ENCODE measurements at places on chromosomes 12 and 14.

GRCh38 chr14:95291859-95292542, 27.7 kb downstream of the CLMN start:
- H3K36me3 ChIP-seq: no peaks in the 10 kb centered on the region
- H3K27ac ChIP-seq: no peak overlapping the region
- H3K4me1 ChIP-seq: no peaks in the 10 kb centered on the region
- no peak for DNase-seq
- H3K4me3 ChIP-seq: no peak overlapping the region

DNA sequence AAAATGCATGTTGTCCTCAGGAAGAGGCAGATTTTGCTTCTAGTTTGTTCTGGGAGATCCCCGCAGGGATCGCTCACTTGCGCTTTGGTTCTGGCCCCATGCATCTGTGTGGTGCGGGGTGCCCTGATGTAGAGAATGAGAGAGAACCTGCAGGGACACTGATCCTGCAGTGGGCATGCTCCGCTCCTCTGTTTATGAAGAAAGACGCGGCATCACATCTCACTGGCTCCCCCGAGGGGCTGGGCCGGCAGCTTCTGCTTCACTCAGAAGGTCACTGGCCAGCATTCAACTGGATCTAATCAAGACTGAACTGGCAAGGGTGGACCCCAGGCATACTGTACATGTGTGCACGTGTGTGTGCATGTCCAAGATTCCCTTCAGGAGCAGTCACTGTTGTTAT, 164.2 kb downstream of the CALM1 start:
- no peaks in the 10 kb centered on the region for H3K36me3 ChIP-seq
- no peaks in the 10 kb centered on the region for H3K4me1 ChIP-seq
- no peak overlapping the region for H3K27ac ChIP-seq

DNA sequence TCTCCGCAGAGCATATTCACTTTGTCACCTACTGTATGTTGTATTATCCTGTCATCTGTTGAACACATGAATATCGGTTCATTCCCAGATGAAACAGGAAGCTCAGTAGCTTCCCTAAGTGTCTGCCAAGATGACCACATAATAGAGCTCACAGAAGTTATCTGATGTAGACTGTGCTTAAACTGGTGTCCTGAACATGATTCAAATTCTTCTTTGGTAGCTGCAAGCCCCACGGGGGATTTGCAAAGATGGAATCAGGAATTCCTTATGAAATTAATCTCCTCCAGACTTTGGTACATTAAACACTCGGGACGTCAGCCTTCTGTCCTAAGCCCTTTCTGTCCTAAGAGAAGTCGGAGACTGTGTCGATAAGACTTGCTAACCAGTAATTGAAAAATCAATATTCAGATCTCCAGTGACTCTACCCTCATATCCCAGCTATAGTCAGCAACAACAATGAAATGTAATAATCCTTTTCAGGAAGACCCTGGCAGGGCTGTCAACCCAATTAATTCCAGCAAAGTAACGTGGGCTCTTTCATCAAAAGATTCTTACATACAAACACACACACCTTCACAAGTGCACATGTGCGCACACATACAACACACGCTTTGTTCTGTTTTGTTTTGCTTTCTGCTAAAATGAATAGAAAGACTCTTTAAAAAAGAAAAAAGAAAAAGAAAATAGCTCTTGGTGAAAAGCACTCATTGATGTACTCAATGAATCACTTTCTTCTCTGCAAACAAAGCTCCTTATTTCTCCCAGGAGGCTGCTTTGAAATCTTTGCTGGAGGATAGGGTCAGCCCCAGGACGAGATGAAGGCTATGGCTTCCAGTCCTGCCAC, 127.2 kb downstream of the RIMBP2 start:
- DNase-seq: no peak
- no peak overlapping the region for H3K27ac ChIP-seq
- no peaks in the 10 kb centered on the region for H3K27me3 ChIP-seq
- no peak overlapping the region for H3K4me3 ChIP-seq

GRCh38 chr12:26845057-26845666, 12.2 kb upstream of the ITPR2 start:
- peaks cover 17% of the 10 kb centered on the region for H3K4me1 ChIP-seq
- H3K36me3 ChIP-seq: no peaks in the 10 kb centered on the region
- no peak overlapping the region for H3K4me3 ChIP-seq
- DNase-seq: peak; percentile 27

- no peak overlapping the region for H3K27ac ChIP-seq
- no peak for DNase-seq
- H3K36me3 ChIP-seq: no peaks in the 10 kb centered on the region
Observed at GRCh38 chr12:52895726-52896189, 9.1 kb downstream of the KRT8 start.

DNA sequence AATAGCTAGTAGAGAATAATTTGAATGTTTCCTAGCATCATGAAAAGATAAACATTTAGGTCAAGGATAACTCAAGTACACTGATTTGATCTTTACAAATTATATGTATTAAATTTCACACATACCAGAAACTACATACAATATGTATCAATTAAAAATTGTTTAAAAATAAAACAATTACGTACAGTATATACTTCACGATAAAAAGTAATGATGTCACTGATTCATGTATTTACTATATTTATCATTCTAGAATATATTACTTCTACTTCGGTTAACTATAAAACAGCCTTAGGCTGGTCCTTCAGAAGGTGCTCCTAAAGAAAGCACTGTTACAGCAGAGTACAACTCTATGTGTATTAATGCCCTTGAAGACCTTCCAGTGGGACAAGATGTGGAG, 11.5 kb downstream of the RBM23 start:
- peaks cover 56% of the 10 kb centered on the region for H3K36me3 ChIP-seq
- no peaks in the 10 kb centered on the region for H3K27me3 ChIP-seq
- no peak overlapping the region for H3K27ac ChIP-seq
- no peak for DNase-seq
- H3K4me1 ChIP-seq: peaks cover 10% of the 10 kb centered on the region

DNA sequence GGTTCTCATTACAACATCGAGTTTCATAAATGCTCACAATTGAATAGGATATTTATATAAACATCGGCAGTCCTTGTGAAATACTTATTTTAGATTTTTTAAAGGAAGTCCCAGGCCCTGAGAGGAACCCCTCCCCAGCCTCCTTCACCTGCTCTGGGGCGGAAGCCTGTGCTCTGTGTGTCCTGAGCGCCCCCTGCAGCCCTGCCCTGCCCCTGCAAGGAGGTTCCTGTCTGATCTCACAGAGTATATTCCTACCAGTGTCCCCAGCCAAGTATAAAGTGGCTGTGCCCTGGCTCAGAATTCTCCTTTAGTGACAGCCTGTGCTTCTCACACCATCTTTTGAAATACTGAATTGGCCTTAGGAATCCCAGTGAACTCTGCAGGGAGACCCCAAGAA, 659.5 kb downstream of the TMEM121 start:
- H3K4me3 ChIP-seq: no peak overlapping the region
- peaks cover 21% of the 10 kb centered on the region for H3K27me3 ChIP-seq
- H3K4me1 ChIP-seq: peaks cover 33% of the 10 kb centered on the region
- DNase-seq: peak; percentile 82
- H3K27ac ChIP-seq: peak overlapping the region; percentile 36
- H3K36me3 ChIP-seq: no peaks in the 10 kb centered on the region

- no peaks in the 10 kb centered on the region for H3K36me3 ChIP-seq
- no peaks in the 10 kb centered on the region for H3K4me1 ChIP-seq
- H3K27ac ChIP-seq: no peak overlapping the region
- no peaks in the 10 kb centered on the region for H3K27me3 ChIP-seq
Observed at GRCh38 chr12:85814071-85814470, 22.1 kb downstream of the RASSF9 start.

DNA sequence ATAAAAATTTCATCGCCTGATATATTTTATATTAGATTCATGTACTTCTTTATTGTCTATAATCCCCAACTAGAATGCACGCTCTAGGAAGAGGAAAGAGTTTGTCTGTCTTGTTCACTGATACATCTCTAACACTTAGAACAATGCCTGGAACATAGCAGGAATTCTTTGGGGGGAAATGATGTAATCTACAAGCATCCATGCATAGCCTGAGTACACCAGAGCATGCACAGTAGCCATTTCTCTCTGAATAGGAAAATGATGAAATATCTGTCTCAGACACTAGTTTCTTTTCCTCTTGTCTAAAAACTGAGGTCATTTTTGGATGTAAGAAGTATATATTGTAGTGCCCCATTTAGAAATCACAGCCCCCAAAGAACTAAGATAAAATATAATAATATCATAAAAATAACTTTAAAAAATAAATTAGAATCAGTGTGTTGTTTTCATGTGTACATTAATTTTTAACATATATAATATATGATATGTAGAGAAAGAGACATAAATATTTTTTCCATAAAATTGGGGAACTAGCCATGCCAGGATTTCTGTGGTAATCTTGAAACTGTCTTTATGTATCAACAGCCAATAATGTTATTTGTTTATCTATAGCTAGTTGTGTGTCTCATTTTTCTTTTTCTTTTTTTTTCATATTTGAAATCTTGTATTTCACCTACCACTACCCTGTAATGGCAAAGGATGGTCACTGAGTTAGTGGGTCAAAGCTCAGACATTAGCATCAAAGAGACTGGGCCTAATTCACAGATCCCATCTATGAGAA, 155.6 kb upstream of the TMCC3 start:
- H3K4me3 ChIP-seq: no peak overlapping the region
- no peaks in the 10 kb centered on the region for H3K36me3 ChIP-seq
- no peak for DNase-seq
- peaks cover 4% of the 10 kb centered on the region for H3K27me3 ChIP-seq
- no peak overlapping the region for H3K27ac ChIP-seq
- no peaks in the 10 kb centered on the region for H3K4me1 ChIP-seq

GRCh38 chr12:16325426-16325825, 22.0 kb upstream of the MGST1 start:
- no peaks in the 10 kb centered on the region for H3K27me3 ChIP-seq
- no peak overlapping the region for H3K4me3 ChIP-seq
- H3K4me1 ChIP-seq: no peaks in the 10 kb centered on the region
- H3K36me3 ChIP-seq: no peaks in the 10 kb centered on the region

GRCh38 chr14:52268279-52269061, 972 bp downstream of the PTGDR start:
- peaks cover 57% of the 10 kb centered on the region for H3K27me3 ChIP-seq
- H3K27ac ChIP-seq: no peak overlapping the region
- peaks cover 11% of the 10 kb centered on the region for H3K36me3 ChIP-seq
- DNase-seq: peak; percentile 53

DNA sequence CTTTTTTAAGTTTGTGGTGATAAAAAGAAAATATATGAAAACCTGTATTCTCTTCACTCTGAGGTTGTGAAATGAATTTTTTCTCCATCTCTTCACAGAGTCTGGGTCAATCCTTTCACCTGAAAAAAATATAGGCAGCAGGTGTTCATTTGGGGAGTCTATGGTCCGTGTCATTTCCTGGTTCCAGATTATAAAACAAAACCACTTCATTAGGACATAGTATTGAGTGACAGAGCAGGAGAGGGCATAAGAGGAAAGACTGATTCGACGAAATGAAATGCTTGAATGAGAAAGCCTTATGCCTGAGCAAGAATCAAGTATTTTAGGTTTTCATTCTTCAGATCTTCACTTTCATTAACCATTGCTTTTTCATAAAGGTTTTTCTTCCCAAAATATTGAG, 51.8 kb upstream of the NUAK1 start:
- peaks cover 26% of the 10 kb centered on the region for H3K27me3 ChIP-seq
- H3K36me3 ChIP-seq: no peaks in the 10 kb centered on the region
- no peak for DNase-seq
- H3K27ac ChIP-seq: no peak overlapping the region

- H3K27me3 ChIP-seq: peaks cover 23% of the 10 kb centered on the region
- H3K4me3 ChIP-seq: no peak overlapping the region
- no peak for DNase-seq
- H3K36me3 ChIP-seq: no peaks in the 10 kb centered on the region
Observed at GRCh38 chr12:1553987-1554982, 40.1 kb downstream of the FBXL14 start.

GRCh38 chr12:102811110-102811737, 105.8 kb downstream of the PAH start:
- no peaks in the 10 kb centered on the region for H3K4me1 ChIP-seq
- no peaks in the 10 kb centered on the region for H3K27me3 ChIP-seq
- peak; percentile 27 for DNase-seq
- no peaks in the 10 kb centered on the region for H3K36me3 ChIP-seq
- H3K27ac ChIP-seq: no peak overlapping the region

- peaks cover 18% of the 10 kb centered on the region for H3K36me3 ChIP-seq
- no peak overlapping the region for H3K27ac ChIP-seq
- no peaks in the 10 kb centered on the region for H3K4me1 ChIP-seq
- no peak for DNase-seq
Observed at GRCh38 chr14:91753501-91754128, 21.7 kb upstream of the CATSPERB start.
